Thoracic aorta (tissue), 2 donors: ENCODE measurements at places on chromosomes 6 and 20. TPM values are rescaled to one million over a fixed set of nuclear protein-coding genes. Genes with fewer than 3 reads are reported as not detected.

LRFN2 gene
- total RNA-seq = not detected

SLC35F1 gene
- 0.81 TPM for total RNA-seq

VIP gene
- total RNA-seq = not detected

ACOT13 gene
- 2.5 TPM for total RNA-seq

EGFL8 gene
- 16.2 TPM for total RNA-seq

DCDC2 gene
- not detected for total RNA-seq

RSPH9 gene
- total RNA-seq = not detected

TNXB gene
- 194 TPM for total RNA-seq

PLCB4 gene
- 15.3 TPM for total RNA-seq

RWDD2A gene
- 7.0 TPM for total RNA-seq

DEFB132 gene
- total RNA-seq = not detected

ARG1 gene
- not detected for total RNA-seq

- DNase-seq = no peak
Measured at GRCh38 chr20:41318271-41318649, 729 bp upstream of the ZHX3 start.

DNA sequence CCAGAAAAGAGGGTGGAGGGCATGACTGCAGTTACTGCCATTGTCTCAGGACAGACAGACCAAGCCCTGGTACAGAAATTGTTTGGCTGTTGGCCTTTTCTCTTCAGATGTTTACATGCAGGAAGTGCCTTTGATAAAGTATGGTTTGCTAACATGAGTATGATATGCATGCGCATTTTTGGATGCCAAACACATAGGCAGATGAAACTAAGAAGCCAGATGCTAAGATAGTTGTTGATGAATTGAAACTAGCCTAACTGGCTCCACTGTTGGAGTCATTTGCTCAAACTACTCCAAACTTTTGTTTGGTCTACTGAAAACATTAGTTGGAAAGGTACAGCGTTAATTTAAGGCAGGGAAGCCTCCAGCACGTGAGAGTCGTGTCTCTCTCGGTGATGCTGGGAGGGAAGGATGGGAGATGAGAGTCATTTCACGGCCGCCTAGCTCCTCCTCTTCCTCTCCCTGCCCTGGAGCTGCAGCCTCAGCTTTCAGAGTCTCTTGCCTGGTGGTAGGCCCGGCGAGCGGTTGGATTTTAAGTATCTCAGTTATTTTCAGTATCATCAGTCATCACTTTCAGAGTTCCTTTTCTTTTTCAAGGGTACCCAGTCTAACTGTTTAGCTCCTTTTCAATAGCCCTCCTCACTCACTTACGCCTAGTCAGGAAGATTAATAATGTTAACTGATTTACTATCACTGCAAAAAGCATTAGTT, 29.7 kb downstream of the RREB1 start:
- peak; percentile 31 for DNase-seq

DNA sequence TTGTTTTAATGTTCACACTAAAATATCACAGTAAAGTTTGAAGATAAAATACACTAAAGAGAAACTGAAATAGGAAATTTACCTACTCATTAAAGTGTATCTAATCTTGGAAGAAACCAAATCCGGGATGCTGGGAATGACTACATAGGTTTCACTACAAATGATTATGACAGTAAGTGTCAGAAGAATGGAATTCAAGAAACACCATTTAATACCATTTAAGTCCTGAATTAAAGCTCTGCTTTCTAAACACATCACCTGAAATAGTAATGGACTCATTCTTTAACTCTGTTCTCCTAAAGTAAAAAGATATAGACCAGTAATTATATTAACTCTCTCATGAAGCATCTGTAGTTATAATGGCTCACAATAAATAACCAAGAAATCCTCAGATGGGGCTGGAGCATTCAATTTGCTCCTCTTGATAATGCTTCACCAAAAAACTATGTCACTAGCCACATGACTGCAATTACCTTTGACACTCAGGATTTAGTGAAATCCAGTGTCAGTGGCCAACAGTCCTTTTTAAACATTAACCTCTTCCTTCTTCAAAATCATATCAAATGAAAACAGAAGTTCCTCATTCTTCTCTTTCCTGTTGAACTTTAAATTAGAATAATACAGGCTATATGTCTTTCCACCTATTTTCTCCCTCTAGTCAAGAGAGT, 41.4 kb downstream of the MAP7 start:
- DNase-seq = no peak

DNA sequence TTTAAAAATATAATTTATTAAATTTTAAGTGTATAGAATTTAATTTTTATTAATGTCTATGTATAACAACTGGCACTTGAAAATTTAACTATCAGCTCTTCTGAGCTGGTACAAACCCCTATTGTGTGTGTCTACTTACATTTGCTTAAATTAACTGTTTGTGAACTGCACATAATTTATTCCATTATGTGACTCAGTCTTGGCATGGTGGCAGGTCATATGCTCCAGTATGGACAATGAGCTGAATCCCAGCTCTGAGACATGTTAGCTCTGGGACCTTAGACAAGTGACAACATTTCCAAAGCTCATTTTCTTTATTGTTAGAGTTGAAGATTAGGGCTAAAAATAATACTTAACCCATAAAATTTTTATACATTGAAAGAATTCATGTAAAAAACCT, 526.1 kb upstream of the MARCKS start:
- no peak for DNase-seq

DNA sequence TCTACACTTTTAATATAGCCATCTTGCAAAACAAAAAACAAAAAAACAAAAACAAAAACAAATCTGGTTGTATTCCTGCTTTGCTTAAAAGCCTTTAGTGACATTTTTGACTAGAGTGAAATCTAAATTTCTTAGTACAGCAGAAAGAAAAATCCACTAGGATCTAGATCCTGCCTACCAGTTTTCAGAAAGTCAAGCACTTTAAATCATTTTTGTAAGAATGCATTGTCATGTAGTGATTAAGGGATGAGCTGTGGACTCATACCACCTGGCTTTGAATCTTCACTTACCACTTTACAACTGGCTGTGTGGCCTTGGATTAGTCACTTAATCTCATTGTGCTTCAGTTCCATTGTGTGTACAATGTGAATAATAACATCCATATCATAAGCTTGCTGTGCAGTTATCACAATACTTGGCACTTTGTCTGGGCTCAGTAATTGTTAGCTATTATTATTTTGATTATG, 4.0 kb downstream of the MKKS start:
- no peak for DNase-seq

DNA sequence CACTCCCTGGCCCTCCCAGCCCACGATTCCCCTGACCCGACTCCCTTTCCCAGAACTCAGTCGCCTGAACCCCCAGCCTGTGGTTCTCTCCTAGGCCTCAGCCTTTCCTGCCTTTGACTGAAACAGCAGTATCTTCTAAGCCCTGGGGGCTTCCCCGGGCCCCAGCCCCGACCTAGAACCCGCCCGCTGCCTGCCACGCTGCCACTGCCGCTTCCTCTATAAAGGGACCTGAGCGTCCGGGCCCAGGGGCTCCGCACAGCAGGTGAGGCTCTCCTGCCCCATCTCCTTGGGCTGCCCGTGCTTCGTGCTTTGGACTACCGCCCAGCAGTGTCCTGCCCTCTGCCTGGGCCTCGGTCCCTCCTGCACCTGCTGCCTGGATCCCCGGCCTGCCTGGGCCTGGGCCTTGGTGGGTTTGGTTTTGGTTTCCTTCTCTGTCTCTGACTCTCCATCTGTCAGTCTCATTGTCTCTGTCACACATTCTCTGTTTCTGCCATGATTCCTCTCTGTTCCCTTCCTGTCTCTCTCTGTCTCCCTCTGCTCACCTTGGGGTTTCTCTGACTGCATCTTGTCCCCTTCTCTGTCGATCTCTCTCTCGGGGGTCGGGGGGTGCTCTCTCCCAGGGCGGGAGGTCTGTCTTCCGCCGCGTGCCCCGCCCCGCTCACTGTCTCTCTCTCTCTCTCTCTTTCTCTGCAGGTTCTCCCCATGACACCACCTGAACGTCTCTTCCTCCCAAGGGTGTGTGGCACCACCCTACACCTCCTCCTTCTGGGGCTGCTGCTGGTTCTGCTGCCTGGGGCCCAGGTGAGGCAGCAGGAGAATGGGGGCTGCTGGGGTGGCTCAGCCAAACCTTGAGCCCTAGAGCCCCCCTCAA, at the start of gene LTA:
LTA (plus strand) TSS at position 249 of the 871 bp plus-strand sequence; CDS start at position 703, 454 bp downstream.
- no peak for DNase-seq

DNA sequence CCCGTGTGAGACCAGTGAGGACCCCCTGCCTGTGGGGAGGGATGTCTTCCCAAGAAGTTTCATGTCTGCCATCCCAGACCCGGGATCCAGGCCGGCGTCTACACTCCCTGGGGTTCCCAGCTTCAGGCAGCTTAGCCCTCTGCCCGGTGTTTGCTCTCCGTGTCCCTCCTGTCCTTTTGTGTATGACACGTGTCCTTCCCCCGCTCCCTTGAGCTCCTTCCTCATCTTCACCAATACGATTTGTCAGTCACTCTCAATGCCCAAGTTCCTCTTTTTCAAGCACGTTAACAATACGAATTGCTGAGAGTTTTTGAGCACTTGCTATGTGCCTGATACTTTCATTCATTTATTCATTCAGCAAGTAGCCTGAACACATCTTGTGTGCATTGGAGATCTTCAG, 115.6 kb upstream of the PTPN1 start:
- no peak for DNase-seq

GRCh38 chr6:9620687-9621086, 794.2 kb downstream of the TFAP2A start:
- no peak for DNase-seq

GRCh38 chr20:53662595-53662994, 69.0 kb upstream of the ZNF217 start:
- DNase-seq = no peak

DNA sequence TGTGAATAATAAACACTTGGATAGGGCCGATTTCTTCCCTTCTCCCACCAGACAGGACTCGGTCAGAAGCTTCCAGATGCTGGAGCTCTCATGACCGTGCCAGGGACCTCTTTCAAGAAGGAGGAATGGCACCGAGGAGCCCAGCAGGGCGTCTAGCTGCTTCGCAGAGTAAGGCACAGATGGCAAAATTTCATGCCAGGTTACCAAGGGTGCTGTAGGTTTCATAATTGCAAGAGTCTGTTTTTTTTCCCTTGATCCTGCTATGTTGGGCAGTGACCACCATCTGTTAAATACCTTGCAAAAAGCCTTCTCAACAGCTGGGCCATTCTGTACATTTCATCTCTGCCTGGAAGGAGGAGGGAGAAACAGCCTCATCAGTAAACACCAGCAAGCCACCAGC, 111.8 kb downstream of the EDN3 start:
- no peak for DNase-seq

GRCh38 chr20:47574616-47575364, 73.1 kb downstream of the NCOA3 start:
- no peak for DNase-seq
